ENCODE measurements at places on chromosomes 4 and X.

- no peak for DNase-seq
These were observed 213.7 kb upstream of the ZIC3 start for GRCh38 chrX:137352101-137352660.

DNA sequence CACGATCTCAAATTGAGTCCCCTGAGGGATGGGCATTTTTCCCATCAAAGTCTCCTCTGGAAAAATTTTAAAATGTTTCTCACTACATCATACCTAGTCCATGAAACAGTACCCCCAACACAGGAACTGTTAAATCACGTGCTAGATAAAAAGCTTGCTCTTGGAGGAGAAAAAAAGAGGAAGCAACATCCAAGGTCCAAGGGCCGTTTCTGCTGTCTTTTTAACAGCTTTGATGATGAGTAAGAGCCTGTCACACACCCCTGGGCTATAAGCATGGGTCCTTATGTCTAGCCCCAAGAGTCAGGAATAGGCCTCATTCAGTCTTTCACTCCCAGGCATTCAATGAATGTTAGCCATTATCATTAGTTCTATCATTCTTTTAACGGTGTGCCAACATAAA, 128.9 kb downstream of the SH3KBP1 start:
- DNase-seq: peak; percentile 57

GRCh38 chrX:134792077-134792476, 133.8 kb upstream of the PLAC1 start:
- no peak for DNase-seq

DNA sequence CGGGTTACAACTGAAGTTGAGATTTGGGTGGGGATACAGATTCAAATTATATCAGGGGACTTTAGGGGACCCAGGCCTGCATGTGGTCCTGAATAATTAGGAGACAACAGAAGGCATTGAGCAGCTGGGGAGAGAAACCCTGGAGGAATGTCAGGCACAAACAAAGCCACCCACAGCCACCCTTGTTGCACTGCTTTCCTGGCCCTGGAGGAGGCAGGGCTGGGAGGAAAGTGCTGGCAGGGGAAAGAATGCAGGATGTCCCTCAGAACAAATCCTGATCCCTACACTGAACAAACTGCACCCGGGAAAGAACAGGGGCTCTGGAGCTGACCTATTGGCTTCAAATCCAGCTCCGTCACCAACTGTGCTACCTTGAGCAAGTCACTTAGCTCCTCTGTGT, 214.1 kb upstream of the ATP6AP2 start:
- no peak for DNase-seq

DNA sequence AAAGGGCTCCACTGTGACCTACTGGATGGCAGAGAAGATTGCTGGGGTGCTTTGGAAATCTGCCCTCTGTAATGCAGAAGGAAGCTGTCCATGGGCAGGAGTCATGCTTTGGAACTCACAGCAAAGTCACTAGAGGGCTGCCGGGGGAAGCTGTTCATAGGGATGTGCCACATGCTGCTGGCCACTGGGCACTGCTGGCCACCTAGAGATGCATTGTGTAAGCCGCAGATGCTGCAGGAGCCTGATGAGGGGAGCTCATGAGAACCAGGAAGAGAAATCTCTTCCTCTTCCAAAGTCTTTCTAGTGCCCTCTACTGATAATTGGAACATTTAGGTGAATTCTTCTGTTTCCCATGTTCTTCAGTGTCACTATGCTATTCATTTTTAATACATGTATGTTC, 31.2 kb upstream of the UXT start:
- DNase-seq: no peak

DNA sequence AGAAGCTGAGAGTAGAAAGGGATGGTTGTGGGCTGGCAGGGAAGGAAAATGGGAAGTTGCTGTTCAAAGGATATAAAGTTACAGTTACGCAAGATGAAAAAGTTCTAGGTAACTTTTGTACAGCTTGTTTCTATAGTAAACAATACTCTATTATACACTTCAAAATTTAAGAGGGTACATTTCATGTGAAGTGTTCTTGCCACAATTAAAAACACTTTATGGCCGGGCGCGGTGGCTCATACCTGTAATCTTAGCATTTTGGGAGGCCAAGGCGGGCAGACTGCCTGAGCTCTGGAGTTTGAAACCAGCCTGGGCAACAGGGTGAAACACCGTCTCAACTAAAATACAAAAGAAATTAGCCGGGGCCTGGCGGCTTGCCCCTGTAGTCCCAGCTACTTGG, 623.6 kb downstream of the STIM2 start:
- no peak for DNase-seq
